Left cardiac atrium (tissue), 4 donors: ENCODE measurements at places on chromosomes 13 and 19. TPM values are rescaled to one million over a fixed set of nuclear protein-coding genes. Genes with fewer than 3 reads are reported as not detected.
A peak's percentile ranks its signal among the peaks of the same experiment; 100 is the strongest.

- no peak for DNase-seq
These were observed 4.4 kb upstream of the SIGLEC8 start for GRCh38 chr19:51462681-51463080.

GRCh38 chr13:77150651-77151050 lies 123.7 kb upstream of the FBXL3 start:
- DNase-seq: no peak

- DNase-seq: no peak
These were observed 32.1 kb downstream of the SLC25A30 start for GRCh38 chr13:45385907-45386553.

PRDX2 gene
- total RNA-seq: 629 TPM

DNA sequence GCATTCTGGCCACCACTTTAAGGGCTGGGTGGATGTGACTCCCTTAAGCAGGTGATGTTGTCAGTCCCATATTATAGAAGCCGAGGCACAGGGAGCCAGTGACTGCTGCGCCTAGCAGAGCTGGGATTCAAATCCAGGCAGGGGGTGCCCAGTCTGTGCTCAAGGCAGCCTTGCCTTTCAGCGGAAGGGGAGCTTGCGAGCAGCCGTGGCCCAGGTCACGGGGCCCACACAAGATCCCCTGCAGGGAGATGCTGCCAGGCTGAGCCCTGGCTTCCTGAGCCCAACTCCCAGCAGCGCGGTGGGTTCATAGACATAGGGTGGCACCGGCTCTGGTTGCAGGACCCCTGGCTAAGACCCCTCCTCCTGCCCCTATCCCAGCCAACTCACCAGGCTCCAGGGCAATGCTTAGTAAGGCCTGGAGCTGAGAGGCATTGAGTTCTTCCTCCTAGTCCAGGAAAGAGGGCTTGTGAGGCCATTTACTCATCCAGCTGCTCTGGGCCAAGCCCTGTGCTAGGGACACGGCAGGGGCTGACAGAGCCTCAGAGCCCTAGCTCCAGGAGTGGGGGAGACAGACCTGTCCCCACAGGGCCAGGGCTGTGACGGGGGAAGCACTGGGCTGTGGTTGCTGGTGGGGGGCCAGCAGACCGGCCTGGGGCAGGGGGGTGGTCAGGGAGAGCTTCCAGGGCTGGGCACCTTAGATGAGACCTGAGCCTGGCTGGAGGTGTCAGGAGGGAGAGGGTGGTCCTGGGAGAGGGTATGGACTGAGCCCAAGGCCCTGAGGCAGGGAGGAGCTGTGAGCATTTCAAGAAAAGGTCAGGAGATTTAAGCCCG lies 9.6 kb downstream of the CAPN12 start:
- no peak for DNase-seq

DNA sequence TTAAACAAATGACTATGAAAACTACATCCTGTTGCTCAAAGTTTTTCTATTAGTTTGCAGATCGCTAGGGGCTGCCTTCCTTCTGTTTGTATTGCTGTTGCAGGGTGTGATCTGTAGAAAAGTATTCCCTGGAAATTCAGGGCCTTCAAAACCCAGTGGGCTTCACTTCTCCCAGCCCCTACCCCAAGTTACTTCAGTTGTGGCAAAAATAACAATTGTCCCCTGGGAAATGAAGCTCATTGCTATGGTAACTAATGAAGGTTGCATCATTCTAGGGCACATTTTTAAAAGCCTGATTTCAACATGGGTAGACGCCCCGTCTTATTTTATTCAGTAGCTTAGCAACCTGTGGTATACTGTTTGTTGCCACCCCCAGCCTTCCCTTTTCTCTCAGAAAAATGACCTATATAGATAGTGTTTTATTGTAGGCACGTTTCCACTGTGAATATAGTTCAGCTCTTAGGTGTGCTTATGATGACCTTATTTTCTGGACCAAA lies 60.9 kb downstream of the WDFY2 start:
- DNase-seq: no peak

GRCh38 chr13:102651392-102651791 lies 43.5 kb downstream of the METTL21C start:
- no peak for DNase-seq

- peak; percentile 73 for DNase-seq
These were observed 2.6 kb downstream of the ZSWIM4 start for GRCh38 chr19:13797870-13798269.

GRCh38 chr19:51702825-51703574 lies 9.9 kb downstream of the SPACA6 start:
- DNase-seq: no peak

DNA sequence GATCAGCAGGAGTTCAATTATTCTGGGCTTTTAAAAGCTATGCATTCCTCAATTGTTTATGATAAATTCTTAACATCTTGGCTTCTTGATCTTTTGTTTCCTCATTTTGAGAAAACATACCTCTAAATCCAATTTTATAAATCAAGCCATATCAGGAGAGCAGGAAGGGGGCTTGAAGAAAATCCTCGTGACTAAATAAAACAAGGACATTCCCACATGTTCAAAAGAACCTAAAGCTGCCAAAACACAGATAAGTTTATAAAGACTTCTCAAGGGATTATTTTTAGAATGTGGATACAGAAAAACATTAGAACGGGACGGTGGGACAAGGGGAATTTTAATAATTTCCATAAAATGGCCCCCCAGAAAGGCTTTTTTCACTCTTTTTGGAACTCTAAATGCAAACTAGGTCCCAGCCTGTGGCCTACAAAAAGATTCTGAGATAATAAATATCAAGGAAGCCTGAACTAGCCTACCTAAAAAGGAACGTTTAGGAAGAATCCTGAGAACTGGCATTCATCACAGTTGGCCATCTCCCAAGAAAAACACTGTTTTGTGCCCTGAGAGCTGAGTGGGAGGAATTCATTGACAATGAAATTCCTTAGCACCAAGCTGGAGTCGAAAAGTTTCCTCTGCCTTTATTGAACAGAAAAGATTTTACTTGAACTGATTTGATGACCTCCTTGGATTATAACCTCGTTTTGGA lies 30.1 kb downstream of the ZAR1L start:
- peak; percentile 34 for DNase-seq

DNA sequence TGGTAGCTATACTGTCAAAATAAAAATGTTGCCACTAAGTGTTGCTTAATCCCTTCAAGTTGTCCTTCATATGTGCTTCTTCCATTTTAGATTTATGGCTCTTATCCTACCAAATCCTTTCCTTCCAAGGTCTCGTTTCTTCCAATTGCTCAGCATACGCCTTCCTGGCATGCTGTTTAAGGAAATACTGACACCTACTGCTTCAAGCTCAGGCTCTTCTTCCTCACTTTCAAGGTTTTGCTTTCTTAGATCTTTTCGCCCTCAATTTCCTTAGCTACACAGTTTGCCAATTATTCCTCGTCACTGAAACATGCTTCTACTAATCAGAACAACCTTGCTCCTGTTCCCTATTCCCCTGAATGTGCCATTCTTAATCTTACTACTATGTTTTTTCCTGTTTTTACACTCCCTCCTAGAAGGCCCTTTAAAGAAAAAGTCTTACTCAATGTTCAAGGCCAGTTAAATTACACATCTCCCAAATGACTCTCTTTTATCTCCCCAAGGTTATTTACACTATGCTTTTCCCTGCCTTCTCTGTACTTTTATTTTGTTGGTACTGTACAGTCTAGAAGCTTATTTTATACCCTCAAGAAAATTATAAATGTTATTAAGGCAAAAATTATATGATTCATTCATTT lies 343.1 kb downstream of the MZT1 start:
- DNase-seq: no peak

- no peak for DNase-seq
These were observed 73.2 kb upstream of the CACNA1A start for GRCh38 chr19:13579388-13580060.
